WTC11 (cell line): ENCODE measurements at places on chromosomes 16 and 17. TPM values are rescaled to one million over a fixed set of nuclear protein-coding genes. Genes with fewer than 3 reads are reported as not detected.

DNA sequence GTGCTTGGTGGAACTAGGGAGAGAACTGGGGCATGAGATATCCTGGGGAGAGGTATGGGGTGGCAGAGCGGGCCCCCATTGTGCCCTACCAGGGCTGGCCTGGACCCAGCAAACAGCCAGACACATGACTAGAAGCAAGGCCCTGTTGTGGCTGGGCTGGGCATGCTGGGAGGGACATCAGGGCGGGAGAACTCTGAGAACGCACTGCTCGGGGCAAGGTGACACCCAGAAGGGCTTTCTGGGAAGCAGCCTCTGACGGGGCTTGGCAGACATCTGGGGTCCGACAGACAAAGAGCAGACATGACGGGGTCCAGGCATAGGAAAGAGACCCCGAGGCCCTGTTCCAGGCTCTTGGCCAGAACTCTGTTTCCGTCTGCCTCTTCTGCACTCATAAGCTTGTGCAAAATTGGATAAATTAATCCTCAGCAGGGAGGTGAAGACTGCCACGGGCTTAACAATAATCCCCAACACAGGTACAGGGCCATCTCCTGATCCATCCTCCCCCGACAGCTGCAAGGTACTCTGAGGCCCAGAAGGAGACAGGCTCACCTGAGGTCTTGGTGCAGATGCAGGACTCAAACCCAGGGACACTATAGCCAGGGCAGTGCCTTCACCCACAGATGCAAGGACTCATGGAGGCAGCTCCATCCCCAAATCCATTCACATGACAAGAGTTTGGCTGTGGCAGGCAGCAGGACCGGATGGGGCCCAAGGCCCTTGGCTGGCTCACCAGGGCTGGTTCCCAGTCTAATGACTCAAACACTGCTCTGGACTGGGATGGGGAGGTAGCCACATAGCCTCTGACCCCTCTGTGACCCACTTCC lies 5.4 kb downstream of the SREBF1 start:
- peaks cover 24% of the 10 kb centered on the region for H3K36me3 ChIP-seq
- no peak overlapping the region for H3K4me3 ChIP-seq
- no peaks in the 10 kb centered on the region for H3K27me3 ChIP-seq
- H3K4me1 ChIP-seq, result peaks cover 54% of the 10 kb centered on the region
- DNase-seq, result no peak

The GPT2 gene
- total RNA-seq, result 61.0 to 81.8 TPM (median 63.1 TPM) in 3 replicates

- H3K4me3 ChIP-seq, result no peak overlapping the region
- no peak overlapping the region for H3K27ac ChIP-seq
- no peak for DNase-seq
- H3K36me3 ChIP-seq, result peaks cover 17% of the 10 kb centered on the region
- no peaks in the 10 kb centered on the region for H3K27me3 ChIP-seq
Observed at GRCh38 chr16:17901309-17901708, 430.5 kb upstream of the XYLT1 start.

GRCh38 chr16:53755026-53755910 lies 51.3 kb downstream of the FTO start:
- H3K36me3 ChIP-seq, result no peaks in the 10 kb centered on the region
- peaks cover 16% of the 10 kb centered on the region for H3K4me1 ChIP-seq
- H3K4me3 ChIP-seq, result no peak overlapping the region
- H3K27me3 ChIP-seq, result no peaks in the 10 kb centered on the region; the same call in 1 of the 2 replicates
- H3K27ac ChIP-seq, result no peak overlapping the region

DNA sequence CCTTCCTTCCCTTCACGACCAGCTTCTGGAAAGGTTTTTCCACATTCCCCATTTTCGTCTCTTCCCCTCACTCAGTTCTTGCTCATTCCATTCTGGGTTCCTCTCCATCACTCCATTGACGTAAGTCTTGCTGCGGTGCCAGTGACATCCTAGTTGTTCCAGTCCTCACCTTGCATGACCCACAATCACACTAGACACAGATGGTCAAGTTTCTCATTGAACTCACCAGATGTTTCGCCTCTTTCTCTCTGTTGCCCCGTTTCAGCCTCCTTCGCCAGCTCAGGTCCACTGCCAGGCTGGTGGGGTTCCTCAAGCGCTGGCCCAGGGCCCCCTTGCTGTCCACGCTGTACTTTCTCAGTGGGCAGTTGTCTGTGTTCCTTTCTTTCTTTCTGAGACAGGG lies 43.4 kb downstream of the CCDC42 start:
- peaks cover 27% of the 10 kb centered on the region for H3K4me1 ChIP-seq
- no peak overlapping the region for H3K4me3 ChIP-seq
- H3K27ac ChIP-seq, result no peak overlapping the region

DNA sequence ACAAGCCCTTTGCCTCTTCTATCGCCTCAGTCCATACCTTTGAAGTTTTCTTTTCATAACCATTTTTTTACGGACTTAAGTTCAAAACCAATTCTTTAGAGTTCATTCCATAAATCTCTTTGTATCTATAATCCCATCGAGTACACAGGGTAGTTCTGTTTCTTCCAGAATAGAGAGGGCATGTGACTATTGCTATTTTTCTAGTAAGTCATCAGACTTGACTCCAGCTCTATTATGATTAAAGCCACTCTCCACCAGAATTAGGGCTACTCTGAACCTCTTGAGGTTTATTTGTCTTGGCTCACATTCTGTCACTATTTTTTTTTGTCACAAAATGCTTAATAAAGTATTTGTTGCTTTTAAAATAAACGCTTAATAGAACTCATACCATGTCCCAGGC lies 191.9 kb upstream of the AXIN2 start:
- no peaks in the 10 kb centered on the region for H3K27me3 ChIP-seq
- H3K4me3 ChIP-seq, result no peak overlapping the region
- no peaks in the 10 kb centered on the region for H3K36me3 ChIP-seq
- H3K4me1 ChIP-seq, result peaks cover 14% of the 10 kb centered on the region
- DNase-seq, result no peak

The MGRN1 gene
- 79.4 to 88.8 TPM (median 80.7 TPM) in 3 replicates for total RNA-seq

GRCh38 chr16:1900452-1900774 lies 17.8 kb downstream of the HS3ST6 start:
- H3K36me3 ChIP-seq, result no peaks in the 10 kb centered on the region
- H3K27ac ChIP-seq, result no peak overlapping the region
- no peak for DNase-seq
- peaks cover 3% of the 10 kb centered on the region; the same call in 1 of the 2 replicates for H3K27me3 ChIP-seq

DNA sequence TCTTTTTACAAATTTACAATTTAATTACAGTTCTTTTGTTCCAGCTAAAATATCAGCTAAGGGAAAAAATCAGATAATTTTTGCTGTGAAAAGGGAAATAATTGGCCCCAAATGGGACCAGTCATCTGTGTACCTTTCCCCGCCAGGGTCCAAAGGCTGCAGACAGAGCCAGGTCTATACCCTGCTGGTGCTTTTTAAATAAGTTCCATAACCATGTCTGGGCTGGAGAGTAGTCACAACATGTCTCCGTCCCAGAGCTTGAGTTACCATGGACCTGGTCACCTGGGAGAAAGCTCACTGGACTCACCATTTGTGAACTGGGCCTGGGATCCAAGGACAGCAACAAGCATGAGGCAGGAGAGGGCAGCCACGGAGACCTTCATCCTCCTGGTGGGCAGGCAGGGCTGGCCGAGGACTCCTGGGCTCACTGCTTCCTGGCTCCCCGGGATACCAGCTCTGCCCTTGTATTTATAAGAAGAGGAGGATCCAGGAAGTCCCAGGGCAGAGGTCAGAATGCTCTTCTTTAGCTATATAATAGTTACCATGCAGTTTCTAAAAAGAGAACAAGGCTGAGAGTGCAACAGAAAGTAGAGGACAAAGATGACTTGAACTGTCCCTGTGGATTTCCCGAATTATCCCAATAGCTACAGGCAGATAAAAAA lies at the start of gene CCL15:
TSS of gene CCL15 (minus strand) at position 444 of the 662 bp plus-strand sequence. CDS start at position 383, 61 bp downstream.
- H3K27me3 ChIP-seq, result peaks cover 3% of the 10 kb centered on the region; the same call in 1 of the 2 replicates
- H3K4me3 ChIP-seq, result no peak within 1 kb of the TSS
- peaks cover 8% of the 10 kb centered on the region for H3K4me1 ChIP-seq
- H3K36me3 ChIP-seq, result no peaks in the 10 kb centered on the region

DNA sequence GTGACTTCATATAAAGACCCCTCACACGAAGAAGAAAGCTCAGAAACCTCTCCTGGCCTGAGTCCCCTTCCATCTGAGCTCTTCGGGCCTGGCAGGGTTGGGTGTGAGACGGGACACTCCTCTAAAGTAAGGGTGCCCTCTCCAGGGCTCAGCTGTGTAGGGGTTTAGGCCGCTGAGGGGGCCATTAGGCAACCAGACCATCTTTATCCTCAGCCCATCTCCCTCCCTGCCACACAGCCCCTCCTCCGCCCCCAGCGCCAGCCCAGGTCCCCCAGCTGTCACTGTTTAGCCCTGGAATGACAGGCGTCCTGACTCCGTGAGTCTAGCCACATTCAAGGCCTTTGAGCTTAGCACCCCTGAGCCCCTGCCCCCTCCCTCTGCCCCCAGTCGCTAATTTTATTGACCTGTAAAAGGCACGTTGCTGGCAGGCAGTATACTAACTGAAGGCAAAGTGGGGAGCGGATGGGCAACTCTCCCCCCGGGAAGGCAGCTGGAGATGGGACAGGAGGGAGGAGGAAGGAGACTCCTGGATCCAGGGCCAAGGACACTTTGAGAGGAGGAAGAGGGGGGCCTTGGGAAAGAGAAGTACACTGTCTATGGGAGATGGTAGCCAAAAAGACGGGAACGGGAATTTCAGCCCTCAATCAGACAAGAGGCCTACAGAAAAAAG lies 592 bp upstream of the ZNF385C start:
- H3K36me3 ChIP-seq, result no peaks in the 10 kb centered on the region
- no peak overlapping the region for H3K27ac ChIP-seq
- no peak for DNase-seq

DNA sequence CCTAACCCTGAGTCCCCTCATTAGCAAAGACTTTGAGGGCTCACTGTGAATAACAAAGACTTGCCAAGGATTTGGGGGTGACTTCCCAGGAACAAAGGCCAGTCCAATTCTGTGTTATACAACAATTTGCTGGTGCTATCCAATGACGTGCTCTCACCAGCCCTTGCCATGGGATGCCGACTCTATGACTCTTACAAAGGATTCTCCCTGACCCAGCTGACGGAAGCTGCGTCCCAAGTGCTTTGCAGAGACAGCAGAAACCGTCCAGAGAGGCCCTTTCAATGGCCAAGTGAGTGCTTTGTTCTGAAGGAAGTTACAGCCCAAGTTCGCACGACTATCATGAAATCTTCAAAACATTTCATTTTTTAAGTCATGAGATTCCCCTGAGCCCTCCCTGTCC lies 345.3 kb upstream of the TNRC6C start:
- no peaks in the 10 kb centered on the region for H3K36me3 ChIP-seq
- H3K27me3 ChIP-seq, result peaks cover 4% of the 10 kb centered on the region; the same call in 1 of the 2 replicates
- H3K27ac ChIP-seq, result no peak overlapping the region
- H3K4me1 ChIP-seq, result peaks cover 25% of the 10 kb centered on the region

GRCh38 chr17:40514013-40514875 lies 12.8 kb upstream of the TNS4 start:
- no peak overlapping the region for H3K27ac ChIP-seq
- DNase-seq, result no peak
- H3K36me3 ChIP-seq, result no peaks in the 10 kb centered on the region
- peaks cover 29% of the 10 kb centered on the region for H3K4me1 ChIP-seq

- peaks cover 87% of the 10 kb centered on the region for H3K36me3 ChIP-seq
- H3K4me3 ChIP-seq, result no peak overlapping the region
- DNase-seq, result no peak
- no peaks in the 10 kb centered on the region for H3K4me1 ChIP-seq
- H3K27ac ChIP-seq, result no peak overlapping the region
Observed at GRCh38 chr17:34999456-34999855, 19.1 kb downstream of the LIG3 start.

The ZKSCAN2 gene
- 11.5 to 13.0 TPM (median 11.9 TPM) in 3 replicates for total RNA-seq

- no peak overlapping the region for H3K4me3 ChIP-seq
- peaks cover 42% of the 10 kb centered on the region for H3K36me3 ChIP-seq
- no peaks in the 10 kb centered on the region for H3K4me1 ChIP-seq
- H3K27ac ChIP-seq, result no peak overlapping the region
- DNase-seq, result no peak
Observed at GRCh38 chr17:36992701-36993100, 43.9 kb downstream of the AATF start.

GRCh38 chr17:13495423-13495822 lies 106.3 kb downstream of the HS3ST3A1 start:
- peaks cover 7% of the 10 kb centered on the region for H3K36me3 ChIP-seq
- H3K27ac ChIP-seq, result no peak overlapping the region
- no peak for DNase-seq
- H3K4me1 ChIP-seq, result peaks cover 6% of the 10 kb centered on the region; the same call in 1 of the 2 replicates
- H3K27me3 ChIP-seq, result no peaks in the 10 kb centered on the region
- no peak overlapping the region for H3K4me3 ChIP-seq

- H3K27me3 ChIP-seq, result peaks cover 3% of the 10 kb centered on the region
- H3K27ac ChIP-seq, result no peak overlapping the region
- DNase-seq, result no peak
- peaks cover 8% of the 10 kb centered on the region for H3K36me3 ChIP-seq
- no peak overlapping the region for H3K4me3 ChIP-seq
Observed at GRCh38 chr17:9104370-9105041, 83.2 kb downstream of the NTN1 start.

GRCh38 chr16:85712801-85713200 lies 24.0 kb upstream of the GINS2 start:
- no peak for DNase-seq
- H3K4me1 ChIP-seq, result peaks cover 16% of the 10 kb centered on the region
- peaks cover 19% of the 10 kb centered on the region for H3K27me3 ChIP-seq
- peaks cover 14% of the 10 kb centered on the region for H3K36me3 ChIP-seq

GRCh38 chr16:57388359-57389086 lies 16.0 kb upstream of the CCL17 start:
- H3K27me3 ChIP-seq, result peaks cover 4% of the 10 kb centered on the region
- no peak overlapping the region for H3K4me3 ChIP-seq
- no peak for DNase-seq
